ENCODE measurements at places on chromosomes 6 and 20.
A peak's percentile ranks its signal among the peaks of the same experiment; 100 is the strongest.

GRCh38 chr6:15953152-15953880 lies 175.6 kb upstream of the MYLIP start:
- DNase-seq, result no peak

DNA sequence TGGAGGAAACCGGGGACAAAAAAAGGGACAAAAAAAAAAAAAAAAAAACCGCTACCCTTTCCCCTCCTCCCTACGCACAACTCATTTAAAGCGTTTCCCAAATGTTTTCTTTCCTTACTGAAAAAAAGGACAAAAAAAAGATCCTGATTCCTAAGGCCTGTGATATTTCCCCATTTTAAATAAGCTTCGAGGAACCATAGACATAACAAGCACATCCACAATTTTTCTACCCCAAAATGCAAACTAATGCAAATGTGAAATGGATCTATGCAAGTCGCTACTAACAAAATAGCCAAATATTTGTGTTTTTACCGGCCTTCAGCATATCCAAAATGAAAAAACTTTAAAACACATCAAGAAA lies 1.4 kb upstream of the ZNF217 start:
- DNase-seq, result peak; percentile 29

- peak; percentile 16 for DNase-seq
These were observed 493.8 kb downstream of the UTRN start for GRCh38 chr6:144778773-144779492.

DNA sequence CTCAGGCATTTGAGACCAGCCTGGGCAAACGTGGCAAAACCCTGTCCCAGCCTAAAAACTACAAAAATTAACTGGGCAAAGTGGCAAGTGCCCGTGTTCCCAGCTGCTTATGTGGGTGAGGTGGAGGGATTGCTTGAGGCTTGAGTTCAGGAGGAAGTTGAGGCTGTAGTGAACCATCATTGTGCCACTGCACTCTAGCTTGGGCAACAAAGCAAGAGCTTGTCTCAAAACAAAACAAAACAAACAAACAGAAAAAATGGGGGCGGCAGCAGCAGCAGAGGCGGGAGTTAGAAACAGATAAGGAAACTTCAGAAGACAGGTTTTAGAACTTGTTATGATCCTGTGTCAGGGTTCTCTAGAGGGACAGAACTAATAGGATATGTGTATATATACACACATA lies 49.0 kb downstream of the SCAF8 start:
- no peak for DNase-seq

DNA sequence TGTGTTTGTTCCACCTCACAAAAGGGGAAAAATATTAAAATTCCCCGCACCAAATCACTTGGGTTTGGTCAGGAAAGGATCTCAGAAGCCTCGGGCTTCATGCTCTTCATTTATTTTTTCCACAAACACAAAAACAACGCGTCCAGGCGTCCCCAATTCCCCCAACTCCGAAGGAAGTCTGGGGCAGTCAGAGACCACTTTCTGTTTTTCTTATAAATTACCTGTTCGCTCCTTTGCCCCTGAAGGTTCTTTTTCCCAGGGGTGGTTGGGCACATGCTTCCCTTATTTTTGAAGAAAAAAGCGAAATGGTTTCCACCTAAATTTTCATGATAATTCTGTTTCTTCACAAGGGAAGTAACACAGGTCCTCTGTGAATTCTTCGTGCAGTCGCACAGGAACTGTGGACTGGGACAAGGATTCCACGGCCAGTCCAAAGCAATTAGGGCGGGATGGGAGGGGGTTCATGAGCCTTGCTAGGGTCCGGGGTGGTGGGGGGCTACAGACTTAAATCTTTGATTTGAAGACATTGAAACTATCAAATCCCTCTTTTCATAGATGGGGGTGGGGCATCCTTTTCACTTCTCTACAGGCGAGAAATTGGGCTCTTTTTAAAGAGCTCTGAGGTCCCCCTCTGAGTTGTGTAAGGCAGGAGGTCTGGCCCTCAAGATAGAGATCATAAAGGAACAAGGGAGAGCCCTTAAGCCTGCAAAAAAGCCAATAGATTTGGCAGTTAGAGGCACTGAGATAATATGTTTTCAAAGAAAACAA lies 30.5 kb upstream of the HFE start:
- peak; percentile 88 for DNase-seq

DNA sequence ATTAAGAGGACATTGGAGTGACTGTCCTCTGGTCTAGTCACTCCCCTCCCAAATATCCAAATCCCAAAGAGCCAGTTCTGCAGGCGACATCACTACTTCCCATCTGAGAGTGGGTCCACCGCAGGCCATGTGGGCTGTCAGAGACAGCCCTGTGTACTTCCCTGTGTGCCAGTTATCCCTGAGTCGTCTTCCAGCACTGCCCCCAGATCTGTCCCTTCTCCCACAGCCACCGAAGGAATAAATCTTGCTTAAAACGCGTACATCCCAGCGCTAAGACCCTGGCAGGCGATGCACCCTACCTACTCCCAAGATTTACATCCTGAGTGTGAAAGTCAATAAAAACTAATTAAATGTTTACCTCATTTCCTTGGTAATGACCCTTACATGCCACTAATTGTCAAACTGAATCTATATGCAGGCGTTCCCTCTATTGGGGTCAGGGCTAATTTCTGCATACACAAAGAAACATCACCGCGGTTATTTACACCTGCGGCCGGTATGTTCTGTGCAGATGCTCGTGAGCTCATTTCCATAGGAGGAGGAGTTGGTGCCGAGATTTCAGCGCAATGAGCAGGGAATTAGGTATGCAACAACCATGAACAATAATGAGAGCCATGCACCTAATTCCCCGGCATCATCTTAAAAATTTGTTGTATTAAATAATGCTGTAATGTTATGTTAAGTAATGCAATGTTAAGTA lies 31.3 kb upstream of the CDH4 start:
- DNase-seq, result no peak

DNA sequence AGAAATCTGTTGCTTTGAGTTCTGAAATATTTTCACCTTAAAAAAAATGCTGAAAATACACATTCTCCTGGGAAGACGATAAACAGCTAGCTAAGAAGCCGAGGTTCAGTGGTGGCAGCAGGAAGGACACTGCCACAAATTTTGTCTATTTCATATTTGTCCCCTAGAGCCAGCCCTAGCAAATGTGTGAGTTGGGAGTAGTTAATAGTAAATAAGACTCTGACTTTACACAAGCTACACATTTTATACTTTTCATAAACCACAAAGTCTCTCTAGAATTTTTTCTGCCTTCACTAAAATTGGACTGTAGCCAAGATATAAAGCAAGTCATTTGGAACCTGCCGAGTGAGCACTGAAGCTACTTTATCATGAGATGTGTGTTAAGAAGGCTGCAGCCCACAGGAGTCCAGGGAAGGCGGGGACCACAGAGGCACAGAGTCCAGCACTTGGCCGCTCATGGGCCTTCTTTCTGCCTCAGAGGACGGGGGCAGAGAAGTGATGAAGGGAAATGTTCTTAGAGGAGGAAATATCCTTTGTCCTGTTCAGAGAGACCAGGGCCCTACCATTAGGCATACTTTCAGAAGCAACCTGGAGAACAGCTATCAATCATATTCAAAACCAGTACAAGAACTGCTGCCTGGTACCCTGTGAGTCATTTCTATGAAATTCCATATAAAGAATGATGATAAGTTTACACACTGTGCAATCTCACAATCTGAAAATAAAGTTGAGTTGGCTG lies 241.7 kb upstream of the TAB2 start:
- DNase-seq, result peak; percentile 55

DNA sequence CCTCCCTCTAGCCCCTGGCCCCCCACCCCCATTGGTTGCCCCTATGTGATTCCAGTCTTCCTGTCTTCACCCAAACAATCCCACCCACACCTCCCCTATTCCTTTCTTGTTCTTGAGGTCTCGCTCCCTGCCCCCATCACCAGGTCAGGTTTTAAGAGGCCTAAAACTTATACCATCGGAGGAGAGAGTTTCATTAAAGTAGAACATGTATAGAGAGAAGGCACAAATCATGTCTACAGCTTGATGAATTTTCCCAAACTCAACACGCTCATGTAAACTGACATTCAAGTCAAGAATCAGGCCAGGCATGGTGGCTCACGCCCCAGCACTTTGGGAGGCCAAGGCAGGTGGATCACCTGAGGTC lies 44.5 kb downstream of the TGM2 start:
- DNase-seq, result no peak

DNA sequence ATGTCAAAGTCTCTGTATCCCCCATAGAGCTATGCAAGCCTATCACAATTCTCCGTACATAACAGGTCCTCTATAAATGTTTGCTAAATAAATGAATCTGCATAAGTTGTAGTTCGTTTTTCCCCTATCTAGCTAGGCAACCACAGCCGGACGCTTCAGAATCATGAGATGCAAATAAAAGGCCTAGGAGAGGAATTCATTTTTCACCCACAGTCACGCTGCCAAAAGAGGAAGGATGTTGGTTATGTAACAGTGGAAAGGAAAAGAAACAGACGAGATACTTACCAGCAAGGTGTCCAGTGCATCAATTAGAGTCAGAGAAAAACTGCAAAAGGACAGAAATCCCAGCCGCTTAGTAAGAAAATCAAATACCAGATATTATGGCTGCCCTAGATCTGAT lies 2.4 kb downstream of the EDEM2 start:
- DNase-seq, result peak; percentile 69

GRCh38 chr6:94588301-94588700 lies 989.0 kb upstream of the MANEA start:
- no peak for DNase-seq

DNA sequence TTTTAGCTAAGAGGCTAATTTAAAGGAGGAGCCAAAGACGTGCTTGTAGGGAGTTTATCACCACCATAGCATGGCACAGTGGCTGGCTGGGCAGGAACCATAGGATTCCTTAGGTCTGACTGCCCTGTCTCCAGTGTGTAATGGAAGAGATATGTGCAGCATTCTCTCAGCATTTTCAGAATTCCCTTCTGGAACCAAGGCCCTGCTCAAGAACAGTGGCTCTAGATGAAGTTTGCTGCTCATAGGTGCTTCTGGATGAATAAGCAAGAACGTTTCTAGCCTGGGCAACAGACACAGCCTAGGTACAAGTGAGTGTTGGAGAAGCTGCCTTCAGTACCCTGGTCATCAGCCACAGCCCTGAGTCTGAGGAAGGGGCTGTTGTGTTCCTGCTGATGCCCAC lies 69.1 kb downstream of the LCA5 start:
- DNase-seq, result no peak

DNA sequence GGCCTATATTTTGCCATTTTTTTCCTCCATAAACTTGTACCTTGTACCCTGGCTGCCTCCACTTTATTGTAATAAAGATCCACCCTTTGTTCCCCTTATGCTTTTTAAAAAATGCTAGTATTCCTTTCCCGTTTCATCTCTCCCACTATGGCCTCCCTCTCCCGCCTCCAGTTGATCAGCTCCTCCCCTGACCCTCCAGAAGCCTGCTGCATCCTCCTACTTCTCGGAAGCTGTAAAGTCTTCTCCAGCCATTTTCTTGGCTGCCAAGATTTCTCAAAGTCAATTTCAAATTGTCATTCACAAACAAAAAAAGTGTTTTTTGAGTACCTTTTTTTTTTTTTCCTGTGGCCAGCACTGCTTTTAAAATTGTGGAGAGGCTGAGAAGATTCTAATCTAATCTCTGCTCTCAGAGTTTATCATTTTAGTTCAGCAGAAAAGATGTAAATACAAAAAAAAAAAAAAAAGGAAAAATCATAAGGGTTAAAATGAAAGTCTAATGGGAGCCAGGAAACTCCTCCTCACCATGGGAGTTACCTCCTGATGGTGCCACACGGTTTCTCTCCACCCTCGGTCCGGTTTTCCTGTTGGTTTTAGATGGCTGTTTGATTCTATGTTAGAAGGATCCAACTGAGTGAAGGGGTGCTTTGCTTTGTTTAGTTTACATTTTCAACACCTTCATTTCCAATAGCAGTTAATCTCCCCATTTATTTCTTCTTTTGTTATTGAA lies 103.0 kb upstream of the KCNK16 start:
- no peak for DNase-seq

GRCh38 chr6:151627689-151628444 lies 134.1 kb downstream of the CCDC170 start:
- DNase-seq, result no peak

DNA sequence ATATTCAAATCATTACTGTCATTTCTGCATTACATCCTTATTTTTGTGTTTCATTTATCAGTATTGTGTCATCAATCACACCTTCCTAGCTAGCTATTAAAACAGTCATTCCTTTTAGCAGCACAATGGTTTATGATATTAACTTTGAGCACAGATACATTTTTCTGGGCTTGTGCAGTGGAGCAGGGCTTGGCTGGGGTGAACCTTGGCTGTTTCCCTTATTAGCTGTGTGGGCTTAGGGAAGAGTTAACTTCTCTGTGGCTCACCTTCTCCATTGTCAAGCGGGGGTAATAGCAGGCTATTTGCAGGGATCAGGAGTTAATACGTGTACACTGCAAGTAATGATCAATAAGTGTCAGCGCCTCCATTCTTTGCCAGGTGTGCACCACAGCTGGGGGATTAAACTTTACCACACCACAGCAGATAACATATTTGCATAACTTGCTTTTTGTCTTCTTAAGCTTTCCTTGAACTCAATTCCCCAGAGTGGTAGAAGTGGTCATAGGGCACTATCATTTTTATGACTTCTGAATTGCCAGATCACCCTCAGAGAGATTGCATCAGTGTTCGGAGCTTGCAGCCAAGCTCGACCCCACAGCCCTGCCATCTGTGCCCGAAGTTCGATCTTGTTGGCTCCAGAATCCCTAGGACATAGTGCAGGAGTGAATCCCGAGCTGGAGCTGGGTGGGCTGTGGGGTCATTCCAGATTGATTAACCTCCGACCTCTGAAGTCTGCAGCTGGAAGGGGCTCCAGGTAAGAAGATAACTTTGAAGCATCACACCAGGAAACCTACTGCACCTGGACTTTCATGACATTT lies 1.5 kb upstream of the PYGB start:
- DNase-seq, result no peak

- no peak for DNase-seq
These were observed 11.3 kb downstream of the TFAP2B start for GRCh38 chr6:50829898-50830444.

DNA sequence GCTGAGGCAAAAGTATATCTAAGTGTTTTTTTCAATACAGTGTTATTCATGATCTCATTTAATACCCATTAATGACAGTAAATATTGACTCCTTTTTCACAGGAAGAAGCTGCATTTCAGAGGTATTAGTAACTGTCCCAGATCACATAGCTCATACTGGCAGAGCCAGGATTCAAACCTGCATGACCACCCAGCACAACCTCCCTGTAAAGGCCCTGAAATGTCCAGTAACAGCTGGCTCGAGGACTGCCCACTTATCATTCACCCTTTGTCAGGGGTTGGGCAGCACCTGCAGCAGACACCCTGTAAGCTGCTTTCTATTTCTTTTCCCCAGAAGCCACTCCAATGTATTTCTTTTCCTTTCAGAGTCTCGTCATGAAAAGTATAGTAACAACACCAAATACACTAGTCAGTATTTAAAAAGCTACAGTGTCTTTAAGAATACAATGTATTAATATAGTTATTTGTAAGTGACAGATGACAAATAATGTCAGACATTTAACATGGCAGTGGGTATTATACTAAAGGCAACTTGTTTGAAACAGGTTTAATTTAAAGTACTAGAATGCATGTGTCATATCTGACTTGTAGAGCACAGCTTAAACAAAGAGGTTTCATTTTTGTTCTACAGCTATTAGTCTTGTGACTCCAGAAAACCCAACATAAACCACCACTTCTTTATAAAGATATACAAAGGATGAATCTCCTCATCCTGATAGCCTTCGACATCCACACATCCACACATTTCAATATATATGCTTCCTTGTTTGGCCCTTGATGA lies 841.6 kb upstream of the GJE1 start:
- no peak for DNase-seq

- DNase-seq, result no peak
These were observed 34.9 kb upstream of the GTSF1L start for GRCh38 chr20:43761386-43762340.

- peak; percentile 59 for DNase-seq
These were observed 208.1 kb upstream of the PROKR2 start for GRCh38 chr20:5524896-5525295.

Measured in hematopoietic multipotent progenitor cell treated with erythropoietin and hydrocortisone succinate and interleukin-3 and kit ligand, for 6 days (in vitro differentiated cells).